Stimulated activated CD4-positive, alpha-beta T cell treated with anti-CD3 and anti-CD28 coated beads, Interleukin-15, amount 100 ng/mL, for 48 hours (primary cell): ENCODE measurements at places on chromosomes 5 and 9.

- no peak for DNase-seq
Measured at GRCh38 chr5:60675286-60675685, 24.7 kb downstream of the DEPDC1B start.

DNA sequence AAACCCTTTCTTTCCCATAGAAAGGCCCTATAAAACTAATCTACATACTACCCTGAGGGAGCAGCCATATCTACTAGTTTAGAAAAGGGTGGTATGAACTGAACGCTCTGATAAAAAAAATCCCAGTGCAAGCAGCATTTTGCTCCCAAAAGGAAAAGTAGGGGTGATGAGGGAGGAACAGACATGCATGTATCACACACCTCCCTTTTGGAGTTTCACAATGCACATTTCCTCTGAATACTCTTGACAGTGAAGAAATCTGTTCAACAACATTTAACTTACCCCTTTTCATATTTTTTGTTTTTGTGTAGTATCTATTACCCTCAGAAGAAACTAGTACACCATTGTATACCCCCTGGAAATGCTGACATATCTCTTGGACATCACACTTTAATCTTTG, 411.4 kb downstream of the MAT2B start:
- no peak for DNase-seq

DNA sequence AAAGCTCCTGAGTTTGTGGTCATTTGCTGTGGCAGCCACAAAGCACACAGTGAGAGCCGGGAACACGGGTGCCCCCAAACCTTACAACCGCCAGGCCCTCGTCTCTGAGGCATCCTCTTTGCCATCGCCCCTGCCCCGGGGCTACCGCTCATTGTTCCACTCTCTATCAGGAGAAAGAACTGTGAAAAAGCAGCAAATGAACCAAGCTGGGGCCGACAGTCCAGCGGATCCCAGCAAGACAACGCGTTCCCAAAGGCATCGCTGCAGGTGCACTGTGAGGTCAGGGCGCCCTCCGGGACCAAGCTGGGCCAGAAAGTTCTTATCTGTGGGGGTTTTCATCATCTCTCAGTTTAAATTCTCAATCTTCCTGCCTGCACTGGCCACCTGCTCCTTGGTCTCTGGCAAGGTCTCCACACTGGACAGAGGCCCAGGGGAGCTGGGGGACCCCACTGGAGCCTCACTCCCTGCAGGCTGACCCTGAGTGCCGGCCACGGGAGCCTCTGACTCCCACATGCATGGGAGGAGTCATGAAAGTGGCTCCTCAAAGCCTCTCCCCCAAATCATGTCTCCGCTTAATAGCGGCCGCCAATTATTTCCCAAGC, 32.1 kb downstream of the VAV2 start:
- DNase-seq: no peak

DNA sequence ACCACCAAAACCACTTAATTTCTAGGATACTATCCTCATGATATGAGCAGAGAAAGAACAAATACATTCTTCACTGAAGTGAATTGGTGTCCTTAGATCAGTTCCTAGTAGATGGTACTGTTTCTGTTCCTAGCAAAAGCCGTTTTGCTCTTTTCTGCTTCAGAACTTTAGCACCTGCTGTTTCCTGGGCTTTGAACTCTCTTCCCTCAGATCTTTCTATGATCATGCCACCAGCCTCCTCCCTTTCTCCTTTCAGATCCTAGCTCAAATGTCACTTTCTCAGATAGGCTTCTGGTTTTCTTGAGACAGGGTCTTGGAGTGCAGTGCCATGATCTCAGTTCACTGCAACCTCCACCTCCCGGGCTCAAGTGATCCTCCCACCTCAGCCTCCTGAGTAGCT, 118.0 kb downstream of the EGFLAM start:
- no peak for DNase-seq

- no peak for DNase-seq
Measured at GRCh38 chr5:79305706-79306105, 69.8 kb downstream of the JMY start.

- no peak for DNase-seq
Measured at GRCh38 chr5:132566657-132567056, 9.9 kb downstream of the RAD50 start.

GRCh38 chr9:85055506-85056202, 386.1 kb downstream of the NTRK2 start:
- DNase-seq: no peak

GRCh38 chr5:141039517-141039916, 11.7 kb upstream of the PCDHB1 start:
- DNase-seq: no peak

GRCh38 chr5:102119252-102119651, 176.8 kb downstream of the SLCO4C1 start:
- no peak for DNase-seq

DNA sequence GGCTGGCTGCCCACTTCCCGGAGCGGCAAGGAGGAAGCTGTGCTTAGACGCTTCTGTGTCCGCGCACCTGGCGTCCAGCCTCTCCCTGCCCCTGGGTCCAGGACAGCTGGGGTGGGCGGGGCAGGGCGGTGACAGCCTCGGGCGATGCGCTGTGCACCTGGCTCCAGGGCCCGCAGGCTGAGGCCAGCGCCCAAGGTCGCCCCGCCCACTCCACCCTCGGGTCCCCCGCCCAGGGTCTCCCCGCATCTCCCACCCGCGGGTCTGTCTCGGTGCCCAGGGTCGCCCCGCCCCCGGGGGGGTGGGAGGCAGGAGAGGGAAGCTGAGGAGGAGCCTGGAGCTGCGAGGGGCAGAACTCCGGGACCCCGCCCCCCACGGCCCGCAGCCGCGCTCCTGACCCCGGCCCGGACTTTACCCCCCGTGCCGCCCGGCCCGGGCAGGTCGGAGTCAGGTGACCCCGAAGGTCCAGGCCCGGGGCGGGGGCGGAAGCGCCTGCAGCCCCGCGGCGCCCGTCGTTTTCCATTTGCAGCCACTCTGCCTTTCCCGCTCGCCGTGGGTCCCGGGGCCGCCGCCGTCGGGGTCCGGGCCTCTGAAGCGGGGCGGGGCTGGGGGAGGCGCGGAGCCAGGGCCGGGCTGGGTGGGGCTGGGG, at the start of gene ENTPD8:
Gene ENTPD8 (minus strand): TSS at position 69 of the 646 bp plus-strand sequence. CDS start 3,072 bp downstream, outside the sequence.
- DNase-seq: no peak

DNA sequence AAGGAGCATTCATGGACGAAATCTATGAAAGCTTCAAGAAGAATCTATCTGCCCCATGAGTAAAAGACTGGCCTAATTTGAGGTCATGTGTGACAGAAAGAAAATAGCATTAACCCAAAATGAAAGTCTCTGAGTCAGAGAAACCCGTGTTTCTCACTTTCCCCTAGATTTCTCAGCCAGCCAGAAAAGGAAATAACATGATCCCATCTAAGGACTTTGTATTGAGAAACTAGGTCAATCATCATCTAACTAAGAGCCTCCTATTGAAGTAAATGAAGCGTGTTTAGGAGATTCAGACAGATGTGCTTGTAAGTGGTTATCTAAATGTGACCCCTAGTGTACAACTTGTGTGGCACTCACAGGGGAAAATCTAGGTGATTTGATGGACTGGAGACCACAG, 77.3 kb upstream of the ZNF366 start:
- DNase-seq: no peak

DNA sequence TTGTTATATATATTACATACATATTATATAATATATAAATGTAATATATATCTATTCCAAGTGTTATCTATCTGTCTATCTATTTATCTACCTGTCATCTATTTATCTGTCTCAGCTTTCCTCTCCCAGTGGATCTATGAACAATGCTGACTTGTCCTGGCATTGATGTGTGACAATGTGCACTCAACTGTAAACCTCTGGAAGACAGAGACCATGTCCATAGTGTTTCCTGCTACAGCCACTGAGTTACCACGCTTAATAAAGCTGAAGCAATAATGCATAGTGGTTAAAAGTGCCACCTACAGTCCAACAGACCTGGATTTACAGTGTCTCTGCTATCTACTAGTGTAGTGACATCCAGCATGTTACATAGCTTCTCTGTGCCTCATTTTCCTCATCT, 57.2 kb upstream of the TMED7 start:
- DNase-seq: no peak

- DNase-seq: no peak
Measured at GRCh38 chr5:38500573-38501260, 55.7 kb downstream of the LIFR start.

DNA sequence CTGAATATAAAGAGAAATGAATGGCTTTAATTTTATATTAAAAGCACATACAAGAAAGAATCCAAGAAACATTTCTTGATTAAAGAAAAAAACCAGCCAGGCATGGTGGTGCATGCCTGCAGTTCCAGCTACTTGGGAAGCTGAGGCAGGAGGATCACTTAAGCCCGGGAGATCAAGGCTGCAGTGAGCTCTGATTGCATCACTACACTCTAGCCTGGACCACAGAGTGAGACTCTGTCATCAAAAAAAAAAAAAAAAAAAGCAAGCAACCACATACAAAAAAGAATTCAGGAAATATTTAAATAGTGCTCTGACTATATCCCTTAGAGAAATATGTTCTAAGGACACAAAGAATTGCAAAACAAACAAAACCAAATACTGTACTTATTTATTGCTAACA, 2.5 kb upstream of the PLAC8L1 start:
- no peak for DNase-seq

DNA sequence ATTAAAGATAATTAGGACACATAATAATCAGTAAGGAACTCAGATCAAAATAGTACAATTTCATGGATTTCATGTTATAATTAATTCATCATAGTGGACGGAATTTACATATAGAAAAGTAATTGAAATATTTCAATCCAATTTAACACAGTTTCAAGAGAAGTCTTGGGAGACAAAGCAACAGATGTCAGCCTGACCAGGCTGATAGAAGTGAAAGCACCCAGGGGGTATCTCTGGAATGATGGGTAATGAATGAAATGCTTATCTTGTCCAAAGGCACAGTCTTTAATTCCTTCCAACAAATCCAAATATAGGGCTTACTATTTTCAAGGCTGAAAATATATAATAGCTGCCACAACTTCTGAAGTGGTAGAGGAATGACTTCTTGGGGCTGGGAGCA, 629.3 kb upstream of the RGMB start:
- no peak for DNase-seq

GRCh38 chr9:136694163-136694871, 7.1 kb upstream of the AGPAT2 start:
- peak; percentile 33 for DNase-seq

- no peak for DNase-seq
Measured at GRCh38 chr5:155953335-155953734, 373.6 kb upstream of the SGCD start.

GRCh38 chr9:126205265-126205664, 121.4 kb upstream of the MVB12B start:
- DNase-seq: no peak

GRCh38 chr5:64869419-64869818, 100.7 kb downstream of the CWC27 start:
- DNase-seq: no peak

DNA sequence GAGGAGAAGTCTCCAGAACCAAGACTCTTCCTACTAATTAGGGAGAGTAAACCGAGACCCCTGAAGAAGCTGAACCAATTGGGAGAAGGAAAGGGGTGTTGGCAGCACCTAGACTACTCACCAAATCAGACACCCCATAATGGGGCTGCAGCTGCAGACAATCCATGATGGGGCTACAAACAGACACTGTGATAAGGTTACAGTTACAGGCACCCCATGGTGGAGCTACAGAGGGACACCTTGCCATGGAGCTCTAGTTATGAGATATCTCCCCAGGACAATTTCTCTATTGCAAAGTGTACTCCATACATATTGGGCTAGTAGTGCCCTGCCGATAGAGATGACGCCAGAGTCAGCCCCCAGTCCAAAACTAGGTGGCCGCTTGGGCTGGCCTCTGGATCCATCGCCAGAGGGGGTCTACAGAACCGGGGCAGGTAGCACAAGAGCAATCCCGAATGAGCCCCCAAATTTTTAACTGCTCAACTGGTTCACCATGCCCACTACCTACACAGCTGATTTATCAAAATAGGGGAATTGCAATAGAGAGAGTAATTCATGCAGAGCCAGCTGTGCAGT, 2.1 kb upstream of the NANS start:
- DNase-seq: no peak

DNA sequence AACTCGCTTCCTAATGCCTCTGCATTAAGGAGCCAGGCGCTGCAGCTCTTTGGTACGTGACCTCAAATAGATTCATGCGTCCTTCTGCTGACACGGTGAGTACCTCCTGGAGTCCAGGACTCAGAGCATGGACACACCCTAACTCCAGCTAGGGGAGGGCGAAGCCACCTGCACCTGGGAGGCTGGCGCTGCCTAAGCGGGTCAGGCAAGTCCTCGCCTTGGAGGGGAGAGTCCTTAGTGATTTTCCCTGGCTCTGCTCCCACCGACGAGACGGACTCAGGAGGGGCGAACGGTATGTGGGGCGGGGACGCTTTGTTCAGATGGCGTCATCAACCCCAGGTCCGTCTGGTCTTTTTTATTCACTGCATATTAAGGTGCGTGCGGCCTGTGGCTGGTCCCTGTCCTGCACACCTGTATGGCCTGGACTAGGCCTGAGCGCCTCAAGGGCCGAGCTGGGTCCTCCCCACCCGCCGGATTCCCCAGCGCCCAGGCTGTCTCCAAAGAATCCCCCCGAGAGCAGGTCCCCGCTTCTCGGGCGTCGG, 50.3 kb downstream of the NSUN2 start:
- no peak for DNase-seq

GRCh38 chr9:129553277-129553676, 67.6 kb downstream of the C9orf50 start:
- DNase-seq: no peak

DNA sequence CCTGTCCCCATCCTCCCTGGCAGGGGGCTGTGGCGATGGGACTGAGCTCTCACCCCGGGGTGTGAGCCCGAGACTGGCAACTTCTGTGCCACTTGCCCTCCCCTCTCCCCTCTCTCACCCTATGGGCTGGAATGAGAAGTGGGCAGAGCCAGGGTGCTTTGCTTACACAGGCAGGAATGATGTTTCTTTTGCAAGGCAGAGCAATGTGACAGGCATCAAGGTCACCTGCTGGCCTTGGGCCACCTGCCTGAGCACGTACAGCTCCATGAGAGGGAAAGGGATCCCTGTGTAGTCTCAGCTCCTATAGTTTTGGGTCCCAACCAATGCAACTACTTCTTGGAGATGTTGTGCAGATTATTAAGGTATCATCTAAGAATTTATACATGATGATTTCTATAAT, 252.8 kb upstream of the DAP start:
- DNase-seq: no peak

GRCh38 chr5:37661227-37661920, 178.5 kb downstream of the GDNF start:
- no peak for DNase-seq

DNA sequence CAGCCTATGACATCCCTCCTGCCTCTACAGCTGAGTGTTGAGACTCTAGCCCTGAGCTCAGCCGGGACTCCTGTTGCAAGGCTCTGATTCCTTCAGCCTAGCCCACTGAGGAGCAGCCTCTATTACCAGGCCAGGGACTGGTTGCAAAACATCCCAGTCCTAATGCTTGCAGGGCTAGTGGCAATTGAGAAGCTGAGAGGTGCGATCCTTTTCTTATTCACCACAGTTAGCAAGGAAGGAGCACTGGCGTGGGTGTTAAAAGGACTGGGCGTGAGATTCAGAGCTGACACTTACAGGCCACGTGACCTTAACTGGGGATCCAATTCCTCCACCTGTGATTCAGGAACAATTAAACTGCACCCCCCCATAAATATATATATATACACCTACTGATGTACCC, 58.8 kb downstream of the GARNL3 start:
- no peak for DNase-seq

- DNase-seq: no peak
Measured at GRCh38 chr5:78221964-78222451, 72.5 kb downstream of the AP3B1 start.

- no peak for DNase-seq
Measured at GRCh38 chr5:40879163-40879942, 29.9 kb upstream of the C7 start.
